ENCODE measurements at places on chromosomes 7 and 10. TPM values are rescaled to one million over a fixed set of nuclear protein-coding genes. Genes with fewer than 3 reads are reported as not detected.

GRCh38 chr7:72039460-72039859, 372.7 kb downstream of the CALN1 start:
- DNase-seq = no peak

- DNase-seq = no peak
These were observed 2.2 kb upstream of the LMBR1 start for GRCh38 chr7:156895024-156895780.

DNA sequence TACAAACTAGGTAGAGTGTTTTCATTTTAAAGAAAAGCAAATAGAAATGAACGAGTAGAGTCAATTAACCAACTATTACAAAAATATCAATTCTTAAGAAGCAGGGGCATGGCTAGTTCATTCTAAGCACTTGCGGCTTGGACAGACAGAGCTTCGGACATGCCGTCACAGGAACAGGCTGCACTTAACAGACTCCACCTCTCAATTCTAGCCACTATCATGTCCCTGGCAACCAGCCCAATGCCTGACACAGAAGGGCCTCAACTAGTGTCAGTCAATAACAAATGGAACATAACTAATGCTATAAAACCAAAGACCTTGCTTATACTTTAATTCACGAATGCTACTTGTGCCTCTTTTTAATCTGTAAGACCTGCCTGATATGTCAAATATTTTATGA, 74.4 kb downstream of the TPK1 start:
- DNase-seq = no peak

- DNase-seq = no peak
These were observed 44.9 kb downstream of the INSYN2A start for GRCh38 chr10:127151541-127151940.

DNA sequence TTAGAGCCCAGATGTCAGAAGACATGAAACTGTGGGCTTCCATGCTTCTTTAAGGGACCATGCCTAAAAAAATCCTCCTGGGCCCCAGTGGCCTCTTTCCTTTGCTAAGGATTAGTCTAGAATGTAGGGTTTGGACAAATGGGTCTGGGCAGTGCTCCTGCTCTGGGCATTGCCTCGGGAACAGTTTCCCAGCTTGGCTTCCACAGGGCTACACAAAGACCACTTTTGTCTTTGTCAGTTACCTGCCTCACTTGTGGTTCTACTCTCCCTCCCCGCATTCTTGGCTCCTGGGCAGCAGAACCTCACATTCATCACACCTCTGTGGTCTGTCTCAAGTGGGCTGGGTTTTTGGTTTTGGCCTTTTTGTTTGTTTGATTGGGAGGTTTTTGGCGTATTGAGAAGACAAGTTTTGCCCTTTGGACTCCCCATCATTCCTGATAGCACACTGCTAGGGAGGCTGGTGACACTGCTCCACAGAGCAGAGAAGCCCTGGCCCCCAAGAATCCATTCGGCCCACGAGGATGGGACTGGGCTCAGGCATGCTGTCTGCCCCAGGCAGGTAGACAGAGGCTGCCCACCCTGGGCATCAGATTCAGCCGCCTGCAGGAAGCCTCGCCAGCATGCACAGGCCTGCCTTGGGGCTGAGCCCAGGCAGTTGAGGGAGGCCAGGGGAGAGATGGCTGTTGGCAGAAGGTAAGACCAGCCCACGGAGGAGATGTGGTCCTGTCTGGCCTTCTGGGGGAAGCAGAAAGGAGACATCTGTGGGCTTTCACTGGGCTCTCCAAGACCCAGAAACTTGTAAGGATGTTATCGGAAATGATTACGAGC, 343.7 kb downstream of the WDR11 start:
- DNase-seq = no peak

DNA sequence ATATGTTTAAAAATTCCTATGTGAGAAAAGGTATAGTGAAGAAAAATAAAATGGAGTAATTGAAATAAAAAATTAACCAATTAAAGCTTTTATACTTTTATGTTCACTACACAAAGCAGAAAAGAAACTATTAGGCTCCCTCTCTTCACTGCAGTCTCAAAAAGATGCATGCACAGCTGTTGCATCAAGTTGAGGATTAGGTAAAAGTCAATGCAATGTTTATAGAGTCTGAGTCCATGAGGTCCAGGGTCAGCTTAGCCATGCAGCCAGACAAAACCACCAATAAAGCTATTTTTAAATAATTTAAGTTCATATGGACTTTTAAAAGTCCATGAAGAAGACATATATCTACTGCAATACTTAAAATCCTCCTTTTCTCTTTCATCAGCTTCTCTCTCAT, 31.1 kb upstream of the ING3 start:
- no peak for DNase-seq

DNA sequence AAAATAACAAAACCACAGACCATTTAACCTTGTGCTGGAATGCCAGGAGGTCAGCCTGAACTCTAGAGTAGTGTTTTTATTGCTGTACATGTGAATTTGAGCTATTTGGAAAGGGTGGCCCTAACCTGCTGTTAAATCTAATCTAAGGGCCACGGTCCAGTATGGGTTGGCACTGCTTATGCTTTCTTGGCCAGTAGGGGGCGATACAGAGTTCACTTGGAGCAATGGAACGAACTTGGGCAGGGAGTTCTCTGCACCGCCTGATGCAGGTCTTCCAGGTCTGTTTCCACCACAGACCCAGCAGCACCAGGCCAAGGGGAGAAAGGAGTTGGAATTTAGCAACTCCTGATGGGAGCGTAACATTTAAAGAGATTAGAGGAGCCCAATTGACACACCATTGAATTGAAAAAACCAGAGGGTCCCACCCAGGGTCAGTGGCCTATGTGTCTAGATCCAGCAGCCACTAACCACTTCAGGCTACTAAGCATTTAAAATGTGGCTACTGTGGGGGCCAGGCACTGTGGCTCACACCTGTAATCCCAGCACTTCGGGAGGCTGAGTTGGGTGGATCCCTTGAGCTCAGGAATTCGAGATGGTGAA, 75.7 kb upstream of the EFCAB10 start:
- no peak for DNase-seq

DNA sequence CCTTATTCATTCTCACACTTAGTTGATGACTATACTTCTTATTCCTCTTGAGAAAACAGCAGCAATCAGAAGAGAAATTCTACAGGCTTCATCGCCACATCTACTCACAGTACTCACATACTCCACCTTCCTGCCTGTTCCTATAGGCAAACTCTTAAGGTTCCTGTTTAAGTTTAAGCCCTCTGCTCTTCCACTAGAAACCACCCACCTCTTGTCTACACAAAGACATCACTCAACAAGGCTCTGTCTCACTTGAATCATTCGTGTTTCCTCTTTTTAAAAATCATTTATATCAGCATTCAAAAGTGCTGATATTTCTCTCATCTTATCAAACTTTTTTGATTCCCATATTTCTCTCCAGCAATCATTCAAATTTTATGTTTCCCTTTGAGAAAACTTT, 85.5 kb upstream of the ADO start:
- DNase-seq = no peak

GRCh38 chr10:60260321-60260720, 129.4 kb downstream of the ANK3 start:
- no peak for DNase-seq

- no peak for DNase-seq
These were observed 798 bp upstream of the TSPAN33 start for GRCh38 chr7:129143724-129144094.

DNA sequence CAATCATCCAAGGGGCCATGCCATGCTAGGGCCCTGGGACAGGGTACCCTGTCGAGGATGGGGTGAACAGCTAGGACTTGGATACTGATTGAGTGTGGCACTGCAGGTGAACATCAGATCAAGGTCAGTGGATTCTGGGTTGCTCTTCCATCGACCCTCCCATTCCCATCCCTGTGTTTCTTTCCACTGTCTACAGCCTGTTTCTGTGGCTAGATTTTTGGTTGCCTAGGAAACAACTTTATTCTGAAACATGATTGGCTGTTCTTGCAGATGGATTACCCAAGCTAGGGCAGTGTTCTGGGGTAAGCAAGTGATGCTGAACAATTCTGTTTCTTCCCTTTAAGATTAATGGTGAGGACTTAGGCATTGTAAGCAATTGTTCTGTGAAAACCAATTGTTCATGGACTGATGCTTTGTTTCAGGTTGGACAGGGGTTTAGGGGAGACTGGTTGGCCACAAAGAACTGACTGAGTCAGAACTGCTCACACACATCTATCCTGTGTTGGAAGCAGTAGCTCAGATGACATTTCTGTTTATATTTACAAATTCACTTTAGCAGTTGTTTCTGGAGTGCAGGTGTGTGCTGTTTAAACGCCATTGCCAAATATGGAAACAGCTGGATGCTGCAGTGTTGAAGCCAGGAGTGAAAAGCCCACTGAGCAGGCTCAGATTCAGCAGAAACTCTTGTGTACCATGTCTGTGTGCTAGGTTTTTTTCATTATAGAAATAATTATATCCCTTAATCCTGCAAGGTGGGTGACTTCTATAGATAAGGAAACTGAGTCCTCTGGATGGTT, 102.3 kb upstream of the BTBD16 start:
- no peak for DNase-seq

- no peak for DNase-seq
These were observed 247.6 kb downstream of the AUTS2 start for GRCh38 chr7:69845721-69846495.

GRCh38 chr7:137354396-137354795, 10.9 kb upstream of the PTN start:
- no peak for DNase-seq

- DNase-seq = no peak
These were observed 32.3 kb upstream of the OSBPL3 start for GRCh38 chr7:25012254-25012653.

DNA sequence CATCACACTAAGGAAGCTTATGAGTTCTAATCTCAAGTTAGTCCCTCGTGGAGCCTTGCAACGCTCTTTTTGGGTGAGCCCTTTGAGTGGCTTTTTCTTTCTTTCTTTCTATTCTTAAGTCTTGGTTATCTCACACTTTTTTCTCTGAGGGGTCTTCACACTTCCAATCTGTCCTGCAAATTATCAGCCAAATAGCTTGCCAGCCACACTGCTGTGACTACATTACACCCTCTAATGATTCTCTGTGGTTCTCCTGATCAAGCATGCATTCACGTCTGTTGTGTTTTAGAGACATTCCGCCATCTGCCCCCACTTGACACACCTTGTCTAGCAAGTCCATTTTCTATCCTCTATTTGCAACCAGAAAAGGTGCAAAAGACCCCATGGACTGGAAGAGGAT, 340.2 kb downstream of the THSD7A start:
- DNase-seq = no peak

DNA sequence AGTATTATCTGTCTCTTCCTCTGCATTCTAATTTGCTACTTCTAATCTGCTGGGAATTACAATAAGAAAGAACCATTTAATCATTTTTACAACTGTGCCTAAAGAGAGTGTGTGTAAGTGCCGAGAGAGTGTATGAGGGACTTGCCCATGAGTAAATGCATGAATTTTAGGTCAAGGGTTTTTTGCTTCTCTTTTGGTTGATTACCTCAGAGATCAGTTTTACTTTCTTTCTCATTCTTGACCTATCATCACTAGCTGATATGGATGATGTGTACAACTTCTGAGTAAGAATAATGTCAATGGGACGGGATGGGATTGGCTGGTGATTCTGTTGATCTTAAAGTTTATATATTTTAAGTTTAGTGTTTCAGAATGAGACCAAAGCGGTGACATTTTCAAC, 47.8 kb downstream of the IKZF1 start:
- no peak for DNase-seq

- DNase-seq = no peak
These were observed 139.4 kb upstream of the SHH start for GRCh38 chr7:155951554-155952158.

GRCh38 chr10:89369156-89370105, 8.4 kb upstream of the IFIT1B start:
- no peak for DNase-seq

DNA sequence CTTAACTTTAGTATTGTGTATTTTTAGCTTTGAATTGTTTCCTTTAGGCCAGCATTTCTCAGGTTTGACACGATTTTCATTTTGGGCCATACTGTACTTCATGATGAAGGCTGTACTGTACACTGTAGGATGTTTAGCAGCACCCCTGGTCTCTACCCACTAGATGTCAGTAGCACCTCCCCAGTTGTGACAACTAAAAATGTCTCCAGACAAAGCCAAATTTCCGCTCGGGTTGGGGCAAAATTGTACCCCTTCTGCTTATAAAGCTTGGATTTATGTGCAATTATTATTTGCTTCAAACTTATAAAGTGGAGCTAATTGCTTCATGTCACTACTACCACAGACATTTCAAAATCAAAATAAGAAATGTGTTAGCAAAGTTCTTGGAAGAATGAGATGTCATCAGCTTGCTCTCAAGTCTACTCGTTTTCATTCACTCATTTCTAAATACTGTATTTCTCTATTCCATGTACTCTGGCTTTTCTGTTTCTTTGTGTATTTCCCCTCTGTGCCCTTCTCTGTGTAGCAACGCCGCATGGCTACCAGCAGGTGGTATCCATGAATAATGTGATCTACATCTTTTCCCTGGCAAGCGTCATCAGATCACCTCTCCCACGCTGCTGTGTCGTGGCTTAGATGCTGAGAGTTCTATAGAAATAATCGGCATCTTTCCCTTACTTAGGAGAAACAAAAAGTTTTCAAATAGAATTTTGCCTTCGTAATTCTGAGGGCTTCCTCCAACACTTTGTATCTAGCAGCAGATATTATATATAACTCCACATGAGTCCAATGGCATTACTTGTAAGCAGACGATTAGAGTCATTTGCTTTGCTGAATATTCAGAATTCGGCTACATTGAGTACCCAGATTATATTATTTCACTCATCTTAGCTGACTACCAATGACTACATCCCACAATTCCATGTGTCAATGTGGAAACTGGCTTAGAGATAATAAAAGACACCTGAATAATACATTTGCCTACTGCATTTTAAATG, 47.8 kb upstream of the CALCR start:
- DNase-seq = no peak

- DNase-seq = no peak
These were observed 59.0 kb upstream of the CHST15 start for GRCh38 chr10:124152139-124153022.

The GPR15LG gene
- total RNA-seq = not detected

The MUC12 gene
- total RNA-seq = not detected

The ITIH2 gene
- total RNA-seq = 0.87 TPM

The BTBD16 gene
- 0.29 TPM for total RNA-seq

The AQP1 gene
- 18.0 TPM for total RNA-seq

The C7orf57 gene
- total RNA-seq = not detected

The TMEM72 gene
- not detected for total RNA-seq

The NUDT13 gene
- 2.0 TPM for total RNA-seq

The SPDYE6 gene
- total RNA-seq = not detected

Data from chondrocyte (in vitro differentiated cells).